ENCODE measurements at places on chromosomes 5 and 9.
A peak's percentile ranks its signal among the peaks of the same experiment; 100 is the strongest.

DNA sequence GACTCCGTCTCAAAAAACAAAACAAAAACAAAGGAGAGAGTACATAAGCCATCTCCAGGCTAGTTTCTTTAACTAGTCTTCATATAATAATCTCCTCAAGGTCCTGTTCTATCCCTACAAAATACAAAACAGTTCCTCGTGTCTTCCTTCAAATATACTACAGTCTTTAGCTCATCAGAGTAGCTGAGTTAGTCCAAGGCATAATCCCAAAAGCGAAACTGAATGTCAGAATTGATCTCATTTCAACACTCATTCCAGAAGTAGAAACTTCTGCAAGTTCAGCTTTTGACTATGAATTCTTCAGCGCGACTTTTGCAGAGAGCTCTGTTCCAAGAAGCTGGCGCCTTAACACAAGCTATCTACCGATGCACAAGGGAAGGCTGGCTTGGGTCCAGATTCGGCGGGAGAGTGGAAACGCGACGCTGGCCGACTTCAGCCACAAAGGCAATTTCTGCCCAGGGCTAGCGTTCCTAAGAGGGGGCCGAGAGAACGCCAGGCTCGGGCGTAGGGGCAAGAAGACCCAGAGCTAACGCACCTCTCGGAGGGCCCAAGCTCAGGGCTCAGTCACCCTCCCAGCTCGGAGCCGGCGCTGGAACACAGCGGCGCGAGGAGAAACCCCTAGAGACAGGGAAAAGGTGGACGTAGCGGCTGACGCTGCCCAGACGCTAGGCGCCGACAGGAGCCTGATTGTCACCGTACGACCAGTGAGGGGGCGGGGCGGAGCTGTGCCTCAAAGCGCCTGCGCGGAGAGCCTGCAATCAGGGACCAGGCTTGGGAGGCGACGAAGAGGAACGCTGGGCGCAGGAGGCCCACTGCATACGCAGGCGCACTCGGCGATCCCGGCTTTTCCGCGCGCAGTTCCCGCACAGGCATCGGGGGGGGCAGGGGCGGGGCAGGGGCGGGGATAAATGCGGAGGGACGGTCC, 469 bp upstream of the HSDL2 start:
- DNase-seq: peak; percentile 86

- DNase-seq: no peak
Observed at GRCh38 chr5:39379693-39380092, 15.4 kb upstream of the C9 start.

DNA sequence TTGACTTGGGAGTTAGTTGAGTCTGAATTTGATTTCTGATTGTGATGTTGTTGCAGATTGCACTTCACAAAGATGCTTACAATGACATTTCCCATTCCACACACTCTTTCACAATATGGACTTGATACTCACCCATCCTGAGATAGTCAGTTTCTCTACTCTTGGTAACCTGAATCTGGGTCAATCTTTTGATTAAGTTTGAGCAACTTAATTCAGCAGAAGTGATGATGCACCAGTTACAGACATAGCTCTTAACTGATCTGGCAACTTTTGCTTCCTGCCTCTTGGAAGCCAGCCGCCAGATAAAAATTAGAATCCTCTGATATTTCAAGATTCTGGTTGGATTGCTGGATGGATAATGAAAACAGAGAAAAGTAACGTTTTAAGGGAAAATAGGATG, 79.7 kb upstream of the OSMR start:
- DNase-seq: no peak

DNA sequence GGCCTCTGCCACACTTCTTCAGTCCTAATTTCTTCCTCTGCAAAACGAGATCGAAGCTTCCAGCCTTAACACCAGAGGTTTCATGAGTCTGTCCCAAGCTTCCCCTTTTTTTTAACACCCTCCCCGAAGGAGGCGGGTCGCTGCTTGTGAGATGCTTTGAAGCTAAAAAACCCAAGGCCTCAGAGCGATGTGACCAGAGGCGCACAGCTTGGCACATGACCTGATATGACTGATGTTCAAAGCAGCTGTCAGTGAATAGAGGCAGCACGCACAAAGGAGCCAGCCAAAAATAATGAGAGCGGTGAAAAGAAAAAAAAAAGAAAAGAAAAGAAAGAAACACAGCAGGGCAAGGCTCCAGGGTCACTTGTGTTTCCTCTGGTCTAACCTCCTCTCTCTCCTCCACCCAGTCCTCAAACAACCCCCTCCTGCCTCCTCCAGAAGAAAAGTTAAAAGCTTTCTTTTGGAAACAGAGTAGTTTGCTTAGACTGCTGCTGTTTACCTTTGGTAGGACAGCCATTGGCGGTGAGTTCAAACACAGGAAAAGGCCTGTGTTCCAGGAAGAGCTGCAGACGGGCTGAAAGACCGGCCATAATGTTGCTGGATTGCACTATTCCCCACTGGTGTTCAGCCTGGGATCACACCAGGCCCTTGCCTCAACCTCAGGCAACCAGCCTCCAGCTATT, 10.9 kb upstream of the ZNF366 start:
- DNase-seq: no peak

GRCh38 chr5:15004506-15004905, 132.9 kb upstream of the ANKH start:
- no peak for DNase-seq

GRCh38 chr5:17282283-17283120, 65.1 kb downstream of the BASP1 start:
- DNase-seq: no peak

Measured in stimulated activated naive CD4-positive, alpha-beta T cell (primary cell).